ENCODE measurements at places on chromosomes 2 and 18. TPM values are rescaled to one million over a fixed set of nuclear protein-coding genes. Genes with fewer than 3 reads are reported as not detected.

MOCOS gene
- total RNA-seq, result 8.8 TPM

TSPYL6 gene
- total RNA-seq, result not detected

NEU2 gene
- not detected for total RNA-seq

BBS5 gene
- 5.1 TPM for total RNA-seq

HOXD1 gene
- not detected for total RNA-seq

LHCGR gene
- not detected for total RNA-seq

CENPA gene
- total RNA-seq, result 16.0 TPM

STARD6 gene
- not detected for total RNA-seq

KCNG3 gene
- total RNA-seq, result not detected

TOGARAM2 gene
- total RNA-seq, result 0.37 TPM

KLHL29 gene
- 6.2 TPM for total RNA-seq
